Stimulated activated CD4-positive, alpha-beta T cell treated with anti-CD3 and anti-CD28 coated beads, Interleukin-4, amount 100 ng/mL, for 1 hour (primary cell): ENCODE measurements at places on chromosomes 7 and 10.

DNA sequence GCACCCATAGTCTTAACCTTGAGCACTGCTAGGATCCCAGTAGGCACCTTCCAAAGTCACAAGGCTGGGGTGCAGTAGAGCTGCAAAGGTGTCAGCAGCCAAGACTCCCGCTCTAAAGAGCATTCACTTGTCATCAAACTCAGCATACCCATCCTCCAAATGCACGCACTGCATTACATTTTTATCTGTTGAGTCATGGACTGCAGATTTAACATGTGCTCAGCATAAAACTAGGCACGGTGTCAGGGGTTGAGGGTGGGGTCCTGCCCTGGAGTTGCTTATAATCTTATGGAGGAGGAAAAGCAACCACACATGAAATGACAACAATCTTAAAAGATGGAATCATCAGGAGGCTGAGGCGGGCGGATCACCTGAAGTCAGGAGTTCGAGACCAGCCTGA, 102.6 kb downstream of the PARP12 start:
- no peak for DNase-seq

GRCh38 chr10:89773081-89773480, 71.7 kb downstream of the KIF20B start:
- DNase-seq: no peak

GRCh38 chr7:81925530-81925929, 155.7 kb upstream of the HGF start:
- DNase-seq: no peak

DNA sequence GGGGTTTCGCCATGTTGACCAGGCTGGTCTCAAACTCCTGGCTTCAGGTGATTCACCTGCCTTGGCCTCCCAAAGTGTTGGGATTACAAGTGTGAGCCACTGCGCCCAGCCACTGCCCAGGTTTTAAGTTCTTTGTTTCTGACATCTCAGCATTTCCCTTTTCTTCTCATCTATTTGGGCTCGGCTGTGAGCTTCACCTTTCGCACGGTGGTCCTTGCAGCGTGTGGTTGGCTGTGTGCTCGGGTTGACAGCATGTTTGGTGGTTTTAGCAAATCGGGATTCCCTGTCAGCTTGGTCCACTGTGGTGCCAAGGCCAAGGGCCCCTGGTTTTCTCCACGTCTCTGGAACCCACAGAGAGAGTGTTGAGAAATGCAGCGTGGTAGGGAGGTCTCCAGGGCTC, 138.8 kb downstream of the DNAJB6 start:
- no peak for DNase-seq

- DNase-seq: no peak
These were observed 21.7 kb downstream of the LARP4B start for GRCh38 chr10:909831-910230.

DNA sequence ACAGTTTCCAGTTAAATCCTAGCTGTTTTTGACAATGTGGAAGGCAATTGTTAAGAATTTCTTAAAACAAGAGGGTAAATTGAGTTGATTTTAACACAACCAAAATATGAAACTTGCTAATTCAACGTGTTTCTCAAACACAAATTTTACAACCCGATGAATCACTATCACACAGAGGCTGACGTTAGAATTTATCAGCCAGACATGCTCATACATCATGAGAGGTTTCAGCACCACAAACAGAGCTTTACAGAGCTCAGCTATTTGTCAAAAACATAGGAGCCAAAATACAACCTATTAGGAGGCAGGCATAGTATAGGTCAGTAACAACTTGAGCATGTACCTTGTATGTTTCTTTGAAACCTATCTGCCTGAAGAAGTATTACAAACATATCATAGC, 36.1 kb downstream of the LRRN3 start:
- DNase-seq: no peak

DNA sequence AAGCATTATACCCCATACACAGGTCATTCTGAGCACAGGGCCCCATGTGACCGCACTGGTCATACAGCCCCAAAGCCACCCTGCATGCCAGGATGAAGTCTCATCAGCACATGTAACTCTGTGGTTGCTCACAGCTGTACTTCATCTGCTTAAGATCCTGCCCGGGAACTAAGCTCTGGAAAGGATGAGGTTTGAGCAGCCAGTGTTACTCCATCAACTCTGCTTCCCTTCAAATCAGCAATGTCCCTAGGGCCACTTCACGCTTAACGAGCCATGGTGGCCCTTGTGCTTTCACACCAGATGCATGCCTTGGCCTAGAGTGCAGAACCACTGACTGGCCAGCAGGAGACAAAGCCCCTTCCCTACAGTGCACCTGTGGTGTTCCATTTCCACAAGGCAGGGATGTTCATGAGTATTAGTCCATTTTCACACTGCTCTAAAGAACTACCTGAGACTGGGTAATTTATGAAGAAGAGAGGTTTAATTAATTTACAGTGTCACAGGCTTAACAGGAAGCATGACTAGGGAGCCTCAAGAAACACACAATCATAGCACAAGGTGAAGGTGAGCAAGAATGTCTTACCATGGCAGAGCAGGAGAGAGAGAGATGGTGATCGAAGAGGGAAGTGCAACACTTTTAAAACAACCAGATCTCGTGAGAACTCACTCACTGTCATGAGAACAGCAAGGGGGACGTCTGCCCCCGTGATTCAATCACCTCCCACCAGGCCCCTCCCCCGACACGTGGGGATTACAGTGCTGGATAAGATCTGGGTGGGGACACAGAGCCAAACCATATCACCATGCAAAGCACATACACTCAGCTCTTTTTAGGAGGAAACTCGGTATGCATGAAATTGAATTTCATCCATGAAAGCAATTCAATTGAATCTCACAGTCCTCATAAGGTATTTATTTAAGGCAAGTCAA, 149.0 kb upstream of the CDCA7L start:
- DNase-seq: no peak

DNA sequence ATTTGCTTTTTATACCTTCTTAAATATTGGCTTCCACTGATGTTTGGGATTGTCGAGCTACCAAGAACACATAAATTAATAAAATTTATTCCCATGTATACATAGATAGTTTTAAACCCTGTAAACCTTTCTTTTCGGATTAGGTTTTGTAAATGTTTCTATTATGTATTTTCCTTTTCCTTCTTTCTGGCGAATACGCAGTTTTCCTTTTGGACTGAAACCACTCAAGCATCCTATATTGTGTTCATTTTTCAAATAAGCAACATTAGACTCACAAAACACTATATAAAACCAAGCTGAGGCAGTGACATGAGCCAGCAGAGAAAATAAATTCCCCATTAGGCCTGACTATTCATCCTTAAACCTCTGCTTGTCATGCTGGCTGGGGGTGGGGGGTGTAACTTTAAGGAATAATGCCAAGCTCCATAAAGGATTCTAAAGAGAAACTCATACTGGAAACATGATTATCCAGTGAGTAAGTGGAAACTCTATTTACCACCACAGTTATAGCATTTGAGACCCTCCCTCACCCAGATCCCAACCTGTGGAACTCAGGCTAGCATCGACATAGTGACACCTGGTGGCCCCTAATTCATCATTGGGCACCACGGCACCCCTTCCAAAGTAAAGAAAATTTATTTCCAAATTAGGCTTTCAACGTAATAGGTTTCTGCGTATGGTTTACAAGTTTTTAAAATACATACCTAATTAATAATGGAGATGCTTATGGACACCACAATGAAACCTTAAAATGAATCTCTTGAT, 86.5 kb upstream of the CELF2 start:
- no peak for DNase-seq

- DNase-seq: no peak
These were observed 275.7 kb downstream of the TCERG1L start for GRCh38 chr10:131035779-131036178.

- DNase-seq: no peak
These were observed 168.9 kb downstream of the KCND2 start for GRCh38 chr7:120441850-120442249.
